ENCODE measurements at places on chromosomes 1 and 21.

GRCh38 chr1:212600980-212601379 is 7.6 kb upstream of the ATF3 start:
- H3K36me3 ChIP-seq: no peaks in the 10 kb centered on the region
- peaks cover 26% of the 10 kb centered on the region for H3K27me3 ChIP-seq
- no peak overlapping the region for H3K27ac ChIP-seq

DNA sequence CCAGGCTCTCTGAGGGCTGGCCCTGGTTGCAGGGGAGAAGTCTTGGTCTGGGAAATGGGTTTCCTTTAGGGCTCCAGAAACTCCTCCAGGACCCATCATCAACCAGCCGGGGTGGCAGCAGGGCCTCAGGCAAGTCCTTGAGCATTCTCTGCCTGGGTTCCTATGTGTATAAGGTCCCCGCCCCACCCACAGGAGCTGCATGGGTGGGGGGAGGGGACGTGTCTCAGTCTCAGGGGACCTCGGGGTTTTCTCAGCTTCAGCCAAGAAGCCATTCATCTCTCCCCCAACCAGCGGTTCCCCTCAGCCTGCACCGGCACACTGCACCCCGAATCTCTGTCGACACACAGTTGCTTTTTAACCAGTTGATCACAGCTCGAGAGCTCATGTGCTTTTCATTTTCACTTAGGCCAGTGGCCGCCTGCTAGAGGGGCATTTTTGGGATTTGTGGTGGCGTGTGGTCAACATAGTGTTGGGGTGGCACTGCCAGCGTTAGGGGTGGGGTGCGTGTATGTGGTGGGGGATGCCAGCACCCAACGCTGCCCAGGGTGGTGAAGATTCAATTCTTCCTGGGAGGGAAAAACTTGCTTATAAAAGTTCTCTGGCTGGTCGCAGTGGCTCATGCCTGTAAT is 6.5 kb downstream of the RUNX3 start:
- H3K27me3 ChIP-seq: peaks cover 52% of the 10 kb centered on the region
- no peak for DNase-seq
- H3K27ac ChIP-seq: no peak overlapping the region
- peaks cover 7% of the 10 kb centered on the region for H3K4me1 ChIP-seq
- no peaks in the 10 kb centered on the region for H3K36me3 ChIP-seq
- H3K4me3 ChIP-seq: no peak overlapping the region

GRCh38 chr1:202172015-202172355 is 11.6 kb upstream of the PTPN7 start:
- H3K4me1 ChIP-seq: no peaks in the 10 kb centered on the region
- H3K27ac ChIP-seq: no peak overlapping the region
- no peaks in the 10 kb centered on the region for H3K27me3 ChIP-seq
- H3K4me3 ChIP-seq: no peak overlapping the region

- no peak overlapping the region for H3K27ac ChIP-seq
- H3K27me3 ChIP-seq: no peaks in the 10 kb centered on the region
- no peaks in the 10 kb centered on the region for H3K36me3 ChIP-seq
- H3K4me1 ChIP-seq: no peaks in the 10 kb centered on the region
- DNase-seq: no peak
- no peak overlapping the region for H3K4me3 ChIP-seq
These were observed 510.2 kb downstream of the KCNT2 start for GRCh38 chr1:196098000-196098399.

- no peak overlapping the region for H3K4me3 ChIP-seq
- DNase-seq: no peak
- H3K27me3 ChIP-seq: peaks cover 2% of the 10 kb centered on the region
- H3K36me3 ChIP-seq: no peaks in the 10 kb centered on the region
These were observed 52.1 kb upstream of the KANK4 start for GRCh38 chr1:62371375-62371774.

- H3K27me3 ChIP-seq: no peaks in the 10 kb centered on the region
- no peak overlapping the region for H3K27ac ChIP-seq
- H3K36me3 ChIP-seq: no peaks in the 10 kb centered on the region
- H3K4me3 ChIP-seq: no peak overlapping the region
- DNase-seq: no peak
These were observed 87.7 kb downstream of the C4BPA start for GRCh38 chr1:207191776-207192175.

DNA sequence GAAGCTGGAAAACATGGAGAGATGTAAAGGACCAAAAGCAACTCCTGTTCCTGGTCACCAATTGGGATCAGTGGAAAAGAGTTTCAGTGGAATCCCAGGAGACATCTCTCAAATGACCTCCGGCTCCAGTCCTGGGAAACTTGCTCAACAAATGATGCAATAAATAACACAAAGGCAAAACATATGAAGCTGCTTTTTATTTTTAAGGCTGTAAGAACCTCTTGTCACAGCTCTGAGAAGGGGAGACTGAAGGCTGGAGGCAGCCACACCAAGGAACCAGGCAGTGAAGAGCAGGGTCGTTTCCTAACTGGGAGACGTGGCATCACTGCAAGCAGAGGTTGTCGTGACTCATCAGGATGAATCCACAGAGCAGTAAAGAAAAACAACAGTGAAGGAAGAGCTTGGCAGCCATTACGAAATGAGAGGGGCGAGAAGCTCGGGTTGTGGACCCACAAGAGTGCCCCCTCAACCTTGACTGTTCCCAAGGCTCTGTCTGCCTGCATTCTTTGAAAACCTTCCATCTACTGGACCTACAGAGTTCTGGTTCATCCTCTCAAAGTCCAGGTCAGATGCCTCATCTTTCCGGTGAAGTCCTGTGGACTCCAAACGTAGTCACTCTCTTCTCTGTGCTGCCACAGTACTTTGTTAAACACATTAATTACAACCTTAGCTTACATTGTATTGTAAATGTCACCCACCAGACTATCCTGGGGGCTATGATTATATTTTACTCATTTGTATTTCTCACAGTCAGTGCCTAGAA is 32.1 kb downstream of the JAK1 start:
- H3K27ac ChIP-seq: no peak overlapping the region
- no peaks in the 10 kb centered on the region for H3K36me3 ChIP-seq
- no peak for DNase-seq
- H3K4me1 ChIP-seq: peaks cover 9% of the 10 kb centered on the region

All from large intestine (tissue), 12 donors.